ENCODE measurements at places on chromosomes 2 and 18.

GRCh38 chr2:62089658-62090057, 106.3 kb upstream of the B3GNT2 start:
- DNase-seq, result no peak

DNA sequence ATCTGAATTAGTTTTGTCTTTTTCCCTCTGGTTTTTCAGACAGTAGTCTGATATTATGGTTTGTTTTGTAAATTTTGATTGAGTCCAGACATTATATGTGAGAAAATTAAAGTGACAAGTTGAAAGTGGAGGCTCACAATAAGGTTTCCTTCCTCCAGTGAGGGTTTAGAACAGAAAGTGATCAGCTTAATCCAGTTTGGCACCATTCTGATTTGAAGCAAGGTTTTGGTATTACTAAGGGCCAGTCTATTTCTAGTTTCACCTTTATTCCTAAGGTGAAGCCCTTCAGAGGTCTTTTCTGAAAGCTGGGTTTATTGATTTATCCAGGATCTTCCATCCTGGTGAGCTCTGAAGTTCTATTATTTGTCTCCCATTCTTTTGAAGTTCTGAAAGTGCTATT, 68.7 kb downstream of the CDC42EP3 start:
- DNase-seq, result no peak

GRCh38 chr2:26521054-26521912, 43.4 kb upstream of the OTOF start:
- no peak for DNase-seq

DNA sequence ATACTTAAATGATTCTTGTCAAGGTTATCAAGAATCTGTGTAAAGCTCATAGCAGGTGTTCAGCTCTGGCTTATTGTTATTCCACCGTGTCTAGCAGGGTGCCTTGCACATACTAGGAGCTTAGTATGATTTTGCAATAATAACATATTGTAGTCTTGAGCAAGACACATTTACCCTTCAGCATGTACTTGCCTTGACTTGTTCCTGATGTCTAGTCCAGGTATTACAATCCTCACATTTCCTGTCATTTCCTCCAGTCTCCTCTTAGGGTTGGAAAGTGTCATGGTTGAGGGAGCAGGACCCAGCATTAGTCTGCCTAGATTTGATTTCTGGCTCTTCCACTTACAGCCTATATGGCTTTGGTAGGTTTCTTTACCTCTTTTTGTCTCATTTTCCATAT, 246.1 kb downstream of the RAD51AP2 start:
- DNase-seq, result no peak

DNA sequence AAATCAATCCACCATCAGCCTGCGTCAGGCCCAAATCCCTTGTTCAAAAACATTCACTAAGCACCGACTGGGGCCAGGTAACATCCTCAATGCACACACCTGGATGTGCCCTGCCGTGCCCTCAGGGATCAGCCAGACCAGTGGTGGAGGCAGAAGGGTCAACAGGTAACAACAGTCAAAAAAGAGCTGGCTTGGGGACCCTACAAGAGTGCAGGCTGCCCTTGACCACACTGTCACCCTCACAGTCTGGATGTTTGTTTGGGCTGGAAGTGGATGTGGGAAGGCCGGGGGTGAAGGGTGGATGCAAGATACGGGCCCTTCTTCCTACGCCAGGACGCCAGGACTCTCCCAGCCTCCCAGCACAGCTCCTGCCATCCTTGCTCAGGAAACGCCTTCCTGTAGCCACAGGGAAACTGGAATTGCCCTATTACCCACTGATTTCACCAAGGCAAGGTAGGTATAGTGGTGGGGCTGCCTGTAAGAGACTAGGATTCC, 2.7 kb downstream of the BIN1 start:
- DNase-seq, result no peak

- DNase-seq, result no peak
Observed at GRCh38 chr2:190545093-190545492, 10.6 kb upstream of the NEMP2 start.

DNA sequence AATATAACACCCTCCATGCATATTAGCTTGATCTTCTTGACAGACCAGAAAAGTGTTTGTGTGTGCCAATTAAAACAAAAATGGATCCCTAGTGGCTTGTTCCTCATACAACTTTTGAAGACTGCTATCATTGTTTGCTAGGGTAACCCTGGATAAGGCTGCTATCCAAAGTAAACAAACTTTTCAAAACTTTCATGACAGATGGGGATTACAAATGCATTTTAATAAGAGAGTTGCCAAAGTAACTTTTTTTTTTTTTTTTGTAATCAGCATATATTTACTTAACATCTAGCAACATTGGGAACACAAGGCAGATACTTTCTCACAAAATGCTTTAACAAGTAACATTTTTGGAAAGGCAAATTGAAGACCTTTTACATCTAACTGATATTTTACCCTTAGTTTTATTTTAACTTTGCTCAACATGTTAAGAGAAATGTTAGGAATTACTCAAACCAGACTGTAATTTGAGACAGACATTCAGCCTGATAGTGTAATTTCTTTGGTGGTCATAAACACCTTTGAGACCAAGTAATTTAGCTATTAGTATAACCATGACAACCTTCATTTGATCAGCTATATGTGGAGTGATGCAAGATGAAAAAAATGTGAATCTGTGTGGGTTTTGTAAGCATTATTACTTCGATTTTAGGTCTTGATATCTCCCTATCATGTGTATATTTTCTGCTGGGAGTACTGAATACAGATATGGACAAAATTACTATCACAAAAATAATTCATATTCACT, 300.9 kb downstream of the ARHGAP15 start:
- DNase-seq, result no peak

DNA sequence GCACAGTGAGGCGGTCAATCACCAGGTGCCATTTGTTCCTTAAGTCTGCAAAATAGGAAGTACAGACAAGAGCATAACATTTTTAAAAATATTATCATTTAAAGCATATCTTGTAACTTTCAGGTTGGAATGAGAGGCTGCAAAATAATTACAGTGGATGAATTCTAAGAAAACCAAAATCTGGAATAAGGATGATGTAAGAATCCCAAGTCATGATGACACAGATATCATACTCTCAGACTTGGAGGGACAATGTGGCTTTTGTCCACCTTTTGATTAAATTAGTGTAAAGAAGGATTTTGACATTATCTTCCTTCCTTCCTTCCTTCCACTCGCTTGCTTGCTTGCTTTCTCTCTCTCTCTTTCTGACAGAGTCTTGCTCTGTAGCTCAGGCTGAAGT, 244.4 kb downstream of the NAPG start:
- no peak for DNase-seq

- no peak for DNase-seq
Observed at GRCh38 chr18:34576622-34577021, 133.5 kb upstream of the DTNA start.

DNA sequence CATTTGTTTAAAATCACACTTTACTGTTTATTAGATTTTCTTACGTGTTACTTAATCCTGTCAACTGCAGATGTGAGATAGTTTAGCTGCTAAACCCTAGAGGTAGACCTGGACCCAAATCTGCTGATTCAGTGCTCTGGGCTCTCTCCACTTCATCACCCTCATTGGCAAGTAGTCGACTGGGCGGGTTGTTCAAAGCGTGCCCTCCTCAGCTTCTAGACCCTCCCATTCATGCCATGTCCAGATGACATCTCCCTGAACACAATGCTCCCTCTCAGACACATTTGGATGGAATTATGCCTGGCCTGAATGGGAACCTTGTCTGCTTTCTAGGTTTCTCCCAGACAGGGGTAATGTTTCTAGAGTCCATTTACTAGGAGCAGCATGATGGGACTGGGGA, 43.7 kb downstream of the RPIA start:
- DNase-seq, result no peak
